ENCODE measurements at places on chromosomes 1 and 21.

GRCh38 chr1:234957330-234958065, 171.1 kb downstream of the TOMM20 start:
- DNase-seq, result no peak

GRCh38 chr21:26614251-26614650, 41.2 kb upstream of the CYYR1 start:
- DNase-seq, result no peak

DNA sequence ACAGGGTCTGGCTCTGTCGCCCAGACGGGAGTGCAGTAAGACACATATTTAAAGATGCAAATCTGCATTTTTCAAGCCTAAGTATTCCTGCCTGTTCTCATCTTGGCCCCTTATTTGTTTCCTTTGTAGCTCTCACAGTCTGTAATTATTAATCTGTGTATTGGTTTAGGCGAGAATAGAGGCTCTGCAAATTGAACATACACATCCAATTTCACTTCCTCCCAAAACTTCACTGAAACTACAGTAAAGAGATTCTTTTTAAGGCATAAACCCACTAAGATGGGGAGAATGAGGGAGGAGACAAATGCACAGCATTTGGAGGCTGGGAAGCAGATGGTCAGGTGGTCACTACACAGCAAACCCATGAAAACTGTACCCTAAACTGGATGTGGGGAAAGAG, 21.0 kb downstream of the HMGN2 start:
- no peak for DNase-seq

DNA sequence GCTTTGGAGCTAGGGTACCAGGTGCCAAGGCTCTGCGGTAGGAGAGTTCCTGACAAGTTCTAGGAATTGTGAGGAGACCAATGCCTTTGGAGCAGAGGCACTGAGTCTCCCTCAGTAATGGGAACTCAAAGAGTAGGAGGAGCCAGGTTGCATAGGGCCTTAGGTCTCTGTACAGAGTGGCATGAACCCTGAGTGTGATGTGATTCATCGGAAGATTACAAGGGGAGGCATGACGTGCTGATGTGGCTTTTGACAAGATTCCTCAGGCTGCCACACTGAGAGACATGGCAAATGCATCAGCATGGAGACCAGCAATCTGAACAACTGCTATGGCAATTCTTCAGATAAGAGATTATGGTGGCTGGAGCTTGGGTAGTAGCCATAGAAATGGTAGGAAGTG, 94.6 kb upstream of the SLC44A3 start:
- DNase-seq, result no peak

GRCh38 chr1:44326024-44326701, 28.9 kb downstream of the ERI3 start:
- DNase-seq, result no peak

GRCh38 chr1:30538226-30538992, 185.0 kb downstream of the MATN1 start:
- DNase-seq, result no peak

DNA sequence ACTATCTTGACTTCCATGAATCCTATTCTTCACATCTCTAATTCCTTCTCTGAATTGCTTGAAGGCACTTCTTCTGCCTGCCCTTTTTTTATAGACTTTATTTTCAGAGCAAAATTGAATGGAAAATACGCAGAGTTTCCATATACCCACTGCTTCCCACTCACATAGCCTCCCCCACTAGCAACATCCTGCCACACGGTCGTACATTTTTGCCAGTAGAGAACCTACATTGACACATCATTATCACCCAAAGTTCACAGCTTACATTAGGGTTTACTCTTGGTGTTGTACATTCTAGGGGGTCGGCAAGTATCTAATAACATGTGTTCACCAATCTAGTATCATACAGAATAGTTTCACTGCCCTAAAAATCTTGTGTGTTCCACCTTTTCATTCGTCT, 12.3 kb downstream of the EEIG2 start:
- no peak for DNase-seq

GRCh38 chr1:6313393-6314200, 52.7 kb upstream of the GPR153 start:
- no peak for DNase-seq

DNA sequence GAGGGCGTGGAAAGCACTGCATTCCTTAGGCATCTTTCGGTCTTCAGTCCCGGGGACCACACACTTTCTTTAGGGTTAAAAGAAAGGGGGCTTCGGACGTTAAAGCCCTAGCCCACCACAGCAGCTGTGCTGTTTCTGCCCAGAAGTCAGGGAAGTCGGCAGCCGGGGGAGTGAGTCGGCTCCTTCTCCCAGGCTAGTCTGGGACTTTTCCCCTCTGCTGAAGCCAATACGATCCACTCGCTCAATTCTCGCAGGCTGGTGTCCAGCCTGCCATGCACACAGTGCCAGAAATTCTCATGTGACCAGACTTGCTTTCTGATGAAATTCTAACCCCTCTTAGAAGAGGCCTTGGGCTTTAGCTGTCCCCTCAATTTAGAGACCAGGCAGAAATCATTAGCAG, 67.7 kb downstream of the BCAR3 start:
- DNase-seq, result no peak

DNA sequence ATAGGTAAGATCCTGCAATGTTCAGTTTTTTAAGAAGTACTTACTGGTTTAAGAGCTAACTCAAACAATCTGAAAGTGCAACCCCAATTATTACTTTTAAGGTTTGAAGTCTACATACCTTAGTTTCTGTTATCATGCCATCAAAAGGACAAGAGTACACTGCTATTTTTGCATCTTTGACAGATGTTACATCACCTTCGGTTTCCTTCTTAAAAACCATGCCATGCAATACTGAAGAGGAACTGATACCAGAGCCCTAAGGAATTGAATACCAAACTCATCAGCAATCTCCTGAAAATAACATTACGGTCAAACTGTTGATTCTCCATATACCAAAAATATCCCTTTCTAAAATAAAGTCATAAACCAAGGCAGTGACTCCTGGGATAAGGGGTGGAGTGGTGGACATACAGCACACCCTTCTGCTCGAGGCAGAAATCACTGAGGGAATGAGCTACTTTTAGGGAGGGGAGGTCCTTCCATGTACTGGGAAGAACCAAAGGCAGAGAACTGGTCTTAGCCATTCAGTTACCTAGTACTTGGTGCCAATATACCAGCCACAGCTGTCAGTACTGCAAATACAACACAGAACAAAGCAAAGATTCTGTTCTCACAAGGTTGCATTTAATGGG, 8.5 kb downstream of the CCT8 start:
- no peak for DNase-seq

DNA sequence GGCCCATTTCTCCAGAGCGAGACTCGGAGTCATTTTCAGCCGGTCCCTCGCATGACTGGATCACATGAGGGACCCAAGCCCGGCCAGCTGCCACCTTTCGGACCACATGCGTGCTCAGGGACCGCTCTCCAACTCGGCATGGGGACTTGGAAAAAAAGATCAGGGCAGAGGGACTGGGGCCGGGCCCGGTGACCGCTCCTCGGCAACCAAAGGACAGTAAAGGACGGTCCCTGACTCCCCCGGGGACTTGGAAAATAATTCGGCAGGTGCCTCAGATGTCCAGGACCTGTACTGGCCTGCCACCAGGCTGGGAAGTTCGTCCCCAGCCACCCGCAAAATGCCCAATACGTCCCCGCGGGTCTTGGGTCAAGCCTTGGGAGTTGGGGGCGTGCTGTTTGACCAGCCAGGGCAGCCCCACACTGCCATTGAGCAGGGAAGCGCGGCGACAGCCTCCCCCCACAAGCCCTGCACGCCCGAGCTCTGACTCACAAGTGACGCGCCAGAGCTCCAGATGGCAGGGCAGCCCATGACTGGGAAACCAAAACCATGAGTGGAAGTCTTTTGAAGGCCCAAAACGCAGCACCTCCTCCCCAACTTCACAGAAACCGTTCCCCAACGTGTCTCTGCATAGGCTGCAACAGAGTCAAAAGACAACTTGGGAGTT, 134.5 kb downstream of the LIPI start:
- no peak for DNase-seq

- DNase-seq, result no peak
Measured at GRCh38 chr1:190957565-190957964, 479.9 kb upstream of the BRINP3 start.

GRCh38 chr1:211285196-211285595, 26.0 kb downstream of the RCOR3 start:
- no peak for DNase-seq

GRCh38 chr1:91730801-91731732, 154.9 kb downstream of the TGFBR3 start:
- no peak for DNase-seq

- DNase-seq, result no peak
Measured at GRCh38 chr1:32388641-32389040, 5.6 kb downstream of the BSDC1 start.

DNA sequence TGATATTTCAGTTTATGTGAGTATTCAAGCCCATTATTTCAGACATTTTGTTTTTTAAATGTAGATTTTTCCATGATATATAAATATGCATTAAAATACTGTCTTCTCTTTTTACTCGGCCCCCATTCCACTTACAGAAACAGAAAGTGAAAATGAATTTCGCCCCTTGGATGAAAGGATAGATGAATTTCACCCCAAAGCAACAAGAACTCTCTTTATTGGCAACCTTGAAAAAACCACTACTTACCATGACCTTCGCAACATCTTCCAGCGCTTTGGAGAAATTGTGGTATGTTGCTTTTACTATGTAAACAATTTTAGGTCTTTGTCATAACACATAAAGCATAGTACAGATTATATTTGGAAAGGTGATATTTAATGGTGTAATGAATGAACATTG, 59.9 kb downstream of the ZBTB17 start:
- no peak for DNase-seq

DNA sequence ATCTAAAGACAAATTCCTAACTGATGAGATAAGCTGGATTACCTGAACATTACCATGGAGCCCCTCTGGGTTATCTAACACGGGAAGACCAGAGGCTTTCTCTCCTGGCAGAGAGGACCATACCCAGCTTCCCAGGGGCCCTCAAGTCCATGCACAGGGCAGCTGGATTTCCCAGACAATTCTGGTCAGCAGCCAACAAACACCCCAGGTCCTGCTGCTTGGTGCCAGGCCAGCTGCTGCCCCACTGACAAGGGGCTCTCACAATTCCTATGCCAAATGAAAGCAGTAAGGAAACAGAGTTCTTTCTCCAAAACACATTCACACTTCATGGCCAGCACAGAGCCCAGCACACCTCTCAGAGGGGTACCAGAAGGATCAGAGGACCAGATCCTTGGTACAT, 114.2 kb downstream of the HLCS start:
- DNase-seq, result no peak

- DNase-seq, result no peak
Measured at GRCh38 chr1:205569411-205570172, 62.2 kb downstream of the ELK4 start.

DNA sequence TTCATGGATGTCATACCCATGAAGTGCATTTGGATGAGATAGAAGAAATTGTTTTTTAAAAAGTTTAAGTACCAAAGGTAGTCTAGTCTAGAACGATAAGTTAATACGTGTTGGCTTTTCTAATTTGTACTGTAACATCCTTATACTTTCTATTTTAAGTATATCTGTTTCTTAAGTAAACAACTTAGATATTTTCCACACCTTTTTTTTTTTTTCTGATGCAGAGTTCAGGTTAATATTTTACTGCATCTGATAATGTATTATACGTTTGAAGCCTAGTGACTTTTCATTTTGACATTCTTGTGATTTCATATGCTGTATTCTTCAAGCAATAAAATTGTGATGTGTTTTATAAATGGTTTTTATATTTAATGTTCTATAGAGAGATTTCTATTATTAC, 16.5 kb downstream of the DR1 start:
- no peak for DNase-seq

DNA sequence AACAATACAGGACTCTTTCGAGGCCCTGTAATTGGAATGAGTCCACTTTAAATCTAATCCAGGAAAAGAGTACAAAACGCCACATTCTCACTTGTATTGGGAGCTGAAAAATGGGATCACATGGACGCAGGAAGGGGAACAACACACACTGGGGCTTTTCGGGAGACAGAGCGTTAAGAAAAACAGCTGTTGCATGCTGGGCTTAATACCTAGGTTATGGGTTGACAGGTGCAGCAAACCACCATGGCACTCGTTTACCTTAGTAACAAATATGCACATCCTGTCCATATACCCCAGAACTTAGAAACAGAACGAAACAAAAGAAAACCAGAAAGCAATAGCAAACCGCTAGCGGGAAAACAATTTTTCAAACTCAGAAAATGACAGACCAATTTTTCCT, 1532.7 kb upstream of the TPTE start:
- no peak for DNase-seq

DNA sequence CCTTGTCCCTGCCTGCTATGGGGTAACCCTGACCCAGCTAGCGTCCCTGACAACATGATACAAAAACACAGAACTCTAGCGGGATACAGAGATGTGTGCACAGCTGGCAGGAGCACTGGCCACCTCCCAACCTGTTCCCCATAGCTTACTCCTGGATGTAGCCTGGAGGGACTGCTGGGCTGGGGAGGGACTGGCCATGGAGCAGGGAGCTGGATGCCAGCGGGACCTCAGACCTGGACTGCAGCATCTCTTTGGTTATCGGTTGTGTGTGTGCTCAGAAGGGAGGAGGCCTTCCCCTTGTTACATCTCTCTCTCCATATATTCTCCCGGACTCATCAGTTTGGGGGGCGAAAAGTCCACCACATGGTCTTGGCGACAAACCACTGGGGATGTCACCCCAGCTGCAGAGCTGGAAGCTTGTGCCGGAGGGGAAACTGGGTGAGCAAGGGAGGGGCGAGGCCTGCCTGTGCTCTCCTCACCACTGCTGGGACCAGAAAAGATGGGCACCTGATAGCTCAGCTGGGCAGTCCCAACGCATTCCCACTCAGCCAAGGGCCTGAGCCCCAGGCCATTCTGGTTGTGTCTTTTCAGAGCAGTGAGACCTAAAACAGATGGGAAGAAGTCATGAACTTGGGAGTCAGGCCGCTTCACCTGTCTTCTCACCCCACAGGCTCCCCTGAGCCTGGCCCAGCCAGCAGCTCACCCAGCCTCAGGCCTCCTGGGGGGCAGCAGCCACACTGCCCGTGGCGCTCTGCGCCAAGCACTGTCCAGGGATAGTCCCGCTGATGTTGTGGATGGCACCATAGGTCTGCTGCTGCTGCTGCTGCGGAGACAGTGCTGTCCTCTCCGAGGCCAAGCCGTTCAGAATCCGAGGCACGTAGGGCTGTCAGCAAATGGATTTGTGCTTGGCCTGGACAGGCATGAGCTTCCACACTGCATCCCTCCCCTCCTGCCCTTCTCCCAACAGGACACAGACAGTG, 35.6 kb downstream of the TMEM63A start:
- no peak for DNase-seq

DNA sequence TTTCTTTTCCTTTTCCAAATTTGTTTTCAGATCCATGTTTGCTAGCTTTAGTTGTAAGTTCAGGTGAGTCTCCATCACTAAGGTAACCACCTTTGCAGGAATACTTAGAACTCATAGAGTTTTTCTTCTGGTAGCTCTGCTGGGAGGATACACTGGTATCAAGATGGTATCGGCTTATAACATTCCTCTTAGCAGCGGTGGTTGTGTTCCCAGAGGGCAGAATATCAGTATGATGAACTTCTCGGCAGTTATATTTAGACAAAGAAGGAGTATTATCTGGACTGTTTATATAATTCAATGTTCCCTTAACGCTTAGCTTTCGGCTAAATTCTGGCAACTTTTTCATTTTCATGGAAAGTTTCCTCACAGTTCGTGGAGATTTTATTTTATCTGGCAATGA, 18.1 kb downstream of the SYDE2 start:
- no peak for DNase-seq

GRCh38 chr1:20311289-20311688, 20.6 kb downstream of the VWA5B1 start:
- no peak for DNase-seq

GRCh38 chr21:39662411-39662953, 49.7 kb downstream of the B3GALT5 start:
- DNase-seq, result no peak
